Activated T-cell treated with anti-CD3 and anti-CD28 coated beads, Interleukin-2, amount 50 U/mL, for 72 hours (primary cell): ENCODE measurements at places on chromosomes 2 and 18. TPM values are rescaled to one million over a fixed set of nuclear protein-coding genes. Genes with fewer than 3 reads are reported as not detected.

Gene CNOT9
- total RNA-seq: 82.9 TPM

Gene EFEMP1
- not detected for total RNA-seq

- no peak for DNase-seq
- H3K4me1 ChIP-seq: no peaks in the 10 kb centered on the region
- no peak overlapping the region for H3K4me3 ChIP-seq
- H3K27ac ChIP-seq: no peak overlapping the region
These were observed 248.7 kb upstream of the PIK3C3 start for GRCh38 chr18:41706301-41706700.

- no peaks in the 10 kb centered on the region for H3K4me1 ChIP-seq
- no peak for DNase-seq
- peaks cover 7% of the 10 kb centered on the region for H3K27me3 ChIP-seq
- H3K36me3 ChIP-seq: no peaks in the 10 kb centered on the region
- no peak overlapping the region for H3K27ac ChIP-seq
These were observed 188.3 kb upstream of the MYT1L start for GRCh38 chr2:2519381-2519780.

- no peaks in the 10 kb centered on the region for H3K4me1 ChIP-seq
- DNase-seq: no peak
- H3K27ac ChIP-seq: no peak overlapping the region
- H3K36me3 ChIP-seq: no peaks in the 10 kb centered on the region
- no peak overlapping the region for H3K4me3 ChIP-seq
These were observed 436.9 kb downstream of the METTL4 start for GRCh38 chr18:2134364-2134763.

GRCh38 chr2:24122366-24123194 is 554 bp downstream of the PFN4 start:
- no peaks in the 10 kb centered on the region for H3K27me3 ChIP-seq
- H3K27ac ChIP-seq: peak overlapping the region; percentile 95
- H3K4me1 ChIP-seq: peaks cover 13% of the 10 kb centered on the region
- peak overlapping the region; percentile 88 for H3K4me3 ChIP-seq
- DNase-seq: no peak

GRCh38 chr18:31680831-31681568 is 3.4 kb downstream of the B4GALT6 start:
- peaks cover 2% of the 10 kb centered on the region for H3K36me3 ChIP-seq
- peak; percentile 8 for DNase-seq
- peaks cover 43% of the 10 kb centered on the region for H3K27me3 ChIP-seq
- no peak overlapping the region for H3K27ac ChIP-seq

GRCh38 chr18:69949538-69949936 is 1.9 kb upstream of the CD226 start:
- H3K27me3 ChIP-seq: no peaks in the 10 kb centered on the region
- no peak overlapping the region for H3K27ac ChIP-seq
- peaks cover 20% of the 10 kb centered on the region for H3K4me1 ChIP-seq
- DNase-seq: no peak

- H3K36me3 ChIP-seq: no peaks in the 10 kb centered on the region
- no peaks in the 10 kb centered on the region for H3K4me1 ChIP-seq
- peaks cover 8% of the 10 kb centered on the region for H3K27me3 ChIP-seq
- no peak overlapping the region for H3K4me3 ChIP-seq
These were observed 319.0 kb upstream of the CXCR4 start for GRCh38 chr2:136436936-136437335.

- peaks cover under 1% of the 10 kb centered on the region for H3K4me1 ChIP-seq
- no peak for DNase-seq
- H3K4me3 ChIP-seq: no peak overlapping the region
- peaks cover 4% of the 10 kb centered on the region for H3K36me3 ChIP-seq
- no peaks in the 10 kb centered on the region for H3K27me3 ChIP-seq
These were observed 237.6 kb upstream of the TRIB2 start for GRCh38 chr2:12479065-12479601.

- H3K27me3 ChIP-seq: no peaks in the 10 kb centered on the region
- H3K27ac ChIP-seq: no peak overlapping the region
- DNase-seq: no peak
- no peak overlapping the region for H3K4me3 ChIP-seq
These were observed 280.9 kb upstream of the STON1 start for GRCh38 chr2:48249025-48249424.

- H3K36me3 ChIP-seq: peaks cover 12% of the 10 kb centered on the region
- DNase-seq: peak; percentile 46
- peaks cover 7% of the 10 kb centered on the region for H3K27me3 ChIP-seq
- peaks cover 57% of the 10 kb centered on the region for H3K4me1 ChIP-seq
These were observed 822 bp downstream of the UBE2E3 start for GRCh38 chr2:180980943-180981911.

GRCh38 chr2:204503869-204504268 is 41.4 kb upstream of the PARD3B start:
- H3K36me3 ChIP-seq: no peaks in the 10 kb centered on the region
- no peaks in the 10 kb centered on the region for H3K4me1 ChIP-seq
- no peak overlapping the region for H3K27ac ChIP-seq
- no peak for DNase-seq

- no peaks in the 10 kb centered on the region for H3K27me3 ChIP-seq
- H3K4me1 ChIP-seq: no peaks in the 10 kb centered on the region
- DNase-seq: no peak
- H3K36me3 ChIP-seq: no peaks in the 10 kb centered on the region
- no peak overlapping the region for H3K27ac ChIP-seq
These were observed 148.2 kb downstream of the RND3 start for GRCh38 chr2:150339282-150339681.

GRCh38 chr2:232437195-232437571 is 18.8 kb upstream of the ALPI start:
- no peaks in the 10 kb centered on the region for H3K36me3 ChIP-seq
- H3K4me3 ChIP-seq: no peak overlapping the region
- no peak for DNase-seq
- H3K27me3 ChIP-seq: no peaks in the 10 kb centered on the region
- no peak overlapping the region for H3K27ac ChIP-seq
